ENCODE measurements at places on chromosomes 6 and 20. TPM values are rescaled to one million over a fixed set of nuclear protein-coding genes. Genes with fewer than 3 reads are reported as not detected.

Gene EDN1
- 493 TPM for total RNA-seq

Gene MCCD1
- total RNA-seq = not detected

DNA sequence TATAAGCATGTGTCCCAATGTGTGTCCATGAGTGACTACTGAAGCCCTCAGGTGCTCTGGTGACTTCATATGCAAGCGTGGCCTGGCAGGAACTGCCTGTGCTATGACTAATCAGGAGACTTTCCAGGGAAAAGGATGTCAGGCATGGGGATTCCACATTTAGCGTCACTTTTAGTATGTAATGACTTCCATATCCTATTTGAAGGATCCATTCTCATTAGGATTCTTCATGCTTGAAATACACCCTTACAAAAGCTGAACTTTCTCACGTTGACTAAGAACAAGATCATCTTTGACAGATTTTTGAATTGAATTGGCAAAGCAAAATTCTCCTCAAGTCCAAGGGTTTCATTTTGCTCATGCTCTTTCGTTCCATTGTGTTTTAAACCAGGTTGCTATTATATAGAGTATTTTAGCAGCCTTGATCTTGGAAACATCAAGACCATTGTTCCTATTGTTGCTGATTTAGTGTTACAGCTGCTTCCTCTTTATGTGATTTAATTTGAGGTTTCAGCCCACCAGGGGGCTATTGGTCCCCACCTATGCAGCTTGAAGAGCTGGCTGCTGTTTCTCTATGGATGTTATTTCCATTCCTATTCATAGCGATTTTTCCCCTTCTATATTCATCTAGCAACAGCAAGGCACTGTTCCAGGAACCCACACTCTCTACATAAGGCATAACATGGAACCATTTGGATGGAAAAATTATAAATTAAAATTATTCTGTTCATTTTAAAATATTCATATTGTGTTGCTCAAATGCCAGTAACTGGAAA, 418.6 kb downstream of the CDKAL1 start:
- H3K4me1 ChIP-seq = peaks cover 14% of the 10 kb centered on the region
- no peaks in the 10 kb centered on the region for H3K36me3 ChIP-seq
- DNase-seq = peak; percentile 95
- H3K27ac ChIP-seq = peak overlapping the region; percentile 94

Gene BTNL2
- not detected for total RNA-seq

Gene GTSF1L
- total RNA-seq = not detected

- DNase-seq = no peak
- no peak overlapping the region for H3K27ac ChIP-seq
- no peak overlapping the region for H3K4me3 ChIP-seq
- H3K27me3 ChIP-seq = no peaks in the 10 kb centered on the region
Observed at GRCh38 chr20:6696001-6696400, 71.5 kb upstream of the BMP2 start.
